ENCODE measurements at places on chromosomes 3 and 15.

- DNase-seq = no peak
These were observed 423 bp downstream of the TKT start for GRCh38 chr3:53255423-53255774.

GRCh38 chr3:181568693-181569092, 143.0 kb upstream of the SOX2 start:
- DNase-seq = no peak

GRCh38 chr15:31379042-31379441, 52.4 kb downstream of the KLF13 start:
- no peak for DNase-seq

- DNase-seq = no peak
These were observed 6.2 kb downstream of the RPL32 start for GRCh38 chr3:12835052-12835665.

GRCh38 chr15:58070801-58071418, 5.4 kb upstream of the ALDH1A2 start:
- peak; percentile 80 for DNase-seq

GRCh38 chr3:132164469-132165092, 129.8 kb upstream of the CPNE4 start:
- no peak for DNase-seq

DNA sequence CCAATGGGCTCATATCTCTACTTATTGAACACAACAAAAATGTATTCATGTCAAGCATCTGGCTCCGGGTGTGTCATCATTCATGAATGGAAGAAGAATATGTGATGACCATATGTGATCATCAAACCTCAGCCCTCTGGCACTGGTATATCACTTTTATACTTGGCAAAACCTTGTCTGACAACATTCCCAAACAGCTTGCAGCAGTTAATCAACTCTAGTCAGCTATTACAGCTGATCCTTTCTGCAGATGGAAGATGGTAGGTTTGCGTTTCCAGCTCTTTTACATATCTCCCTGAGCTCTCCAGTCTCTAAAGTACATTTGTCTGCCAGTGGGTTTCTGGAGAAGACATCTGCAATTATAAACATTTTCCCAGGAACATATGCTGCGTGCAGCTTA, 6.6 kb downstream of the PLSCR5 start:
- DNase-seq = no peak

GRCh38 chr3:180319461-180319860, 282.5 kb upstream of the TTC14 start:
- DNase-seq = no peak

- peak; percentile 70 for DNase-seq
These were observed 379.3 kb downstream of the NTRK3 start for GRCh38 chr15:87877114-87877810.

GRCh38 chr3:952906-953305, 139.9 kb upstream of the CNTN6 start:
- no peak for DNase-seq

- DNase-seq = peak; percentile 39
These were observed 75.7 kb downstream of the GMPS start for GRCh38 chr3:155946178-155946577.

GRCh38 chr3:161409069-161409468, 37.8 kb upstream of the SPTSSB start:
- peak; percentile 57 for DNase-seq

DNA sequence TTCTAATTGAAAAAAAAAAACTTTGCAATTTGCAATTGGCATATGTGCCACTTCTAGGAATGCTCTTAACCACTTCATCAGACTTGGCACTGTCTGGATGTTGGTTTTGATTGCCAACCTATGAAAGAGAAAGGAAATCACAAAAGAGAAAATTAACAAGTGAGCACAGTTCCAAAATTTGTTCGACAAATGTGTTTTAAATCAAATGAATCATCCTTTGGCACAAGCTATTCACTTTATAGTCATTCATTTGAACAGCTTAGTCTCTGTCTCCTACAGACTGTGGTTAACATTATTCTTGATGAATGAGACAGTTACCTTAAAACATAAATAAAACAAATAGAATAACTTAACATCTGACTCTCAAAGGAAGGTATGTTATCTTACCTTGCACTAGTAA, 265.0 kb downstream of the EPHA3 start:
- no peak for DNase-seq

DNA sequence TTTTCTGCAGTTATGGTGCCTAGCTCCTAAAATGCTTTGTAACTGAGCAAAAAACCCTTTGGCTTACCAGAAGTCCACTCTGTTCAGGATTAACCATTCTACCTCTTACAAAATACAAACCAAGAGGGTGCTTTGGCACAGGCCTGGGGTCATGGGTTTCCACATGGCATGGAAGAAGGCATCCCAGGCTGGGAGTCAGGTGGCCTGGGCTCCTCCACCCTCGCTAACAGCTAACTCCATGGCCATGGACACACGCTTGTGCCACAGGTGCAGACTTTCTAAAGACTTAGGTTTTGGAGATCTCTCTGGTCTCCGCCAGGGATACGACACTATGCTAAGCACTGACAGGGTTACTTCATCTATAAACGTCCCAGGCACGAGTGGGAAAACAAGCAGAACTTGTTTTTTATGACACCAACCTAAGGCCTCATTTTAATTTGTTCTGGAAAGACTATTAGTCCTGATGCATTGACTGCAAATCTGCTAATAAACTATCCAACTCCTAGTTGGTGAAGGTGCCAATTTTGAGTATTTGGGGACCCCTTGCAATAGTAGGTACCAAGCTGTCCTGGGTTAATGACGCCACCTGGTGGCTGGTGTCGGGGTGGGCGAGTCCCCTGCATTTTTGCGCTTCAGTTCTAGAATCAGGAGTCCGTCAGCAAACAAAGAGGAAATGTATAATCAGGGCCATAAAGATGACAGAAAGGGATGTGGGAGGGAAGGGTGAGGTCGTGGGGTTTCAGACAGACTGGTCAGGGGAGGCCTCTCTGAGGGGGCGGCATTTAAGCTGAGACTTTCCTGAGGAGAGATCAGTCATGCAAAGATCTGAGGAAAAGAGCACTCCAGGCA, 10.3 kb upstream of the ALDH1A3 start:
- no peak for DNase-seq

DNA sequence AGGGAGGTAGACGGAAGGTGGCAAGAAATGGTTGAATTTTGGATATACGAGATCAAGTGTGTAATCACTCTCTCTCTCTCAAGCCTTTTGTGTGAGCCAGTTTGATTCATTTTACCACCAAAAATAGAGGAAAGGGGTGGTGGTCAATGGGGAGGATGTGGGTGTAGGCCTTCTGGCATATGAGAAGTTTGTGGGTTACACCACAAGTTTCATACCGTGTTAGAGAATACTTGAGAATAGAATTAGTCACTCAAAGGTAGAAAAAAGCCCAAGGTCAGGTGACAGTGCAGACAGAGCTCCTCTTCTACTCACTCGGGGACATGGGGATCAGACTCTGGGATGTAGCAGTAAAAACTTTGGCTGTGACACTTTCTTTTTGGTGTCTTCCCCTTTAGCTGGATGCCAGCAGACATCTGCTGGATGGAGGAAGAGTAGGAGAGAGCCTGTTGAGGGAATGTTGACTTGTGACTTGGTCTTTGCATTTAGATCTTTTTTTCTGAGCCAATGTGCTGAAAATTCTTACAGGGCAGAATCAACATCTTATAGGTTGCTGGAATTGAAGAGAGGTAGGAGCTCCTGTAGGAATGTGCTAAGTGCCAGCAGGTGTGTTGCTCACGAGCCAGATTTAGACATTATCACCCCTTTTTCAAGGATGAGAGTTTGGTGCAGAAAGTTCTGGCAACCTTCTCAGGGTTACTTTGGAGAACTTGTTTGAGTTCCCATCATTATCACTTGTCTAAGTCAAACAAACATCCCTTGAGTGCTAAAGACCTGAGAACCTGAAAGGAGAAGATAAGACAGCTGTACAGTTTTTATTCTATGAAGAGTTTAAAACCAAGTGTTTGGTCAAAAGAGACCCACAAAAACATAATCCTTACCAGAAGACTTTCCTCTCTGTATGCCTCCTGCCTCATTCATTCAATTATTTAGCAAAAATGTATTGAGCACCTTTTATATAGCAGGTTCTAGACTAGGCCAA, 43.9 kb upstream of the RYK start:
- no peak for DNase-seq

- no peak for DNase-seq
These were observed 58.4 kb downstream of the SYN2 start for GRCh38 chr3:12062605-12063004.

DNA sequence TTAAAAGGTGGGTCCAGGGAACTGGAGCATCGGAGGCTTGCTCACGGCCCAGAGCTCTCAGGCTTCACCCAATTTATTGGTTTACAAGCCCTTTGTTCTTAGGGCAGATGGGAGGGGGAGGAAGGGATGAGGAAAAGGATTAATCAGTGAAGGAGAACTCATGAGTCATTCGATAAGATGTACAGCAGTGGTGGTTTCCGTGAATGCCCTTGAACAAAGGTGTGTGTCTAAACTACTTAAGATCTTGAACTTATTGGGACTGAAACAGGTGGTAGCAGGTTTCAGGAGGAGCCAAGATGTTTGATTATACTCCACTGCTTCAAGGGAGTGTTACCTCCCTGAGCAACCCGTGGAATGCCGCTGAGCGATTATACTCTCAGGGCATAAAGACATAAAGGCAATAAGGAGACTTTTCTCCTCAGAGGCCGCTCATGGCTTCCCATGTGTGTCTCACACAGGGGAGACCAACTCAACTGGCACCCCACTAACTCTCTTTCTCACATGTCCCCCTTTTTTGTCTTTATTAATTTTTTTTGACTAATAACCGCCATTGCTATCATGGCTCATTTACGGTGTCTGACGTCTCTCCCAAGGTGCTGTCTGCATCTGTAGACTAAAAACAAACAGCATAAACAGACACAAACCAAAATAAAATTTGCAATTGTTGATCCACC, 17.3 kb upstream of the SLC28A2 start:
- DNase-seq = no peak

- no peak for DNase-seq
These were observed 152.2 kb downstream of the NR2E3 start for GRCh38 chr15:71962537-71962936.

GRCh38 chr15:20659265-20659664, 117.7 kb upstream of the GOLGA6L6 start:
- DNase-seq = no peak

DNA sequence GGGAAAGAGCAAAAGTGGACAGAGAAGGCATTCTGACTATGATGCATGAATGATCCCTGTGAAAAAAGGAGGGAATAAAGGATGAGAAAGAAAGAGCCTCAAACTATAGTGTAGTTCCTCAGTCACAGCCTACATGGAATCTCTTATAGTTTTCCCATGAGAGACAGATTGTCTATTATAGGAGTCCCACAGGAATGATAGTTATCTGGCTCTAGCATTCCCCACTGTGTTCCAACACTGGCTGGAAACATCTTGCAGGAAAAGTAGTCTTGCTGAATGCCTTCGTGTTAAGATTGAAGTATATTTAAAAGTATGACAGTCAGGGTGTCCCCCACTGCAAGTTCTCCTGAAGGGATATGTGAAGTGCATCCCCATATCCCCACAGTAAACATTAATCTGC, 641.5 kb upstream of the NECTIN3 start:
- DNase-seq = no peak

- DNase-seq = no peak
These were observed 120.2 kb downstream of the ATP10A start for GRCh38 chr15:25742776-25743547.

DNA sequence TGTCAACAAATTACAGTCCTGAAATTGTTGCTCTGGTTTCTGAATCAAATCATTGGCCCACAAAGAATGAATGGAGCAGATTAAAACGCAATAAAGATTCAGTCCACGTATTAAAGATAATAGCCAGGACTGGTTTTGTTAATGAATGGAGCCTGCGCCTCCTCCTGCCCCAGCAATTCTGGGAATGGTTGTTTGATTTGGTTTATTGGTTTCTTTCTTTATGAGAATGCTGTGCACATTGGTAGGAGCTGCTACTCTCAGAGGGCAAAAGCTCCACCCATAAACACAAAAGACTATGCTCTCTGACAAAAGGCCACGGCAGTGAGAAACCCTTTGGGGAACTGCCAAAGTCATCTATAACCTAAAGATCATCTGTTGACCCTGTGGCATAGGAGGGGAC, 261.1 kb downstream of the ABHD5 start:
- no peak for DNase-seq

GRCh38 chr3:57048728-57049127, 11.7 kb upstream of the SPATA12 start:
- DNase-seq = no peak

DNA sequence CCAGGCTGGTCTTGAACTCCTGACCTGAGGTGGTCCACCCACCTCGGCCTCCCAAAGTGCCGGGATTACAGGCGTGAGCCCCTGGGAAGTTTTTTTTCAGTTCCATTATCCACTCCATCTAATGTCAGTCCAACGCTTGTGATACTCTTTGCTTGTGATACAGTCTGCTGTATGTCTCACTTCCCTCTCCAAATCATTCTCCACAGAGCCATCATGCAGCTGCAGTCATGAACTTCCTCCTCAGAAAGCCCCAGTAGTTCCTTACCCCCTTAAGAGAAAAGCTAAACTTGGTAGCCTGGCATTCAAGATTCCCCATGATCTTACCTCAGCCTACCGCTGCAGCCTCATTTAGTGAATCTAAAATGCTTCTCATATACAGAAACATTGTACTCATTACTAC, 2.3 kb downstream of the ARPC4 start:
- no peak for DNase-seq

GRCh38 chr15:28094732-28095521, 4.2 kb downstream of the OCA2 start:
- peak; percentile 18 for DNase-seq

DNA sequence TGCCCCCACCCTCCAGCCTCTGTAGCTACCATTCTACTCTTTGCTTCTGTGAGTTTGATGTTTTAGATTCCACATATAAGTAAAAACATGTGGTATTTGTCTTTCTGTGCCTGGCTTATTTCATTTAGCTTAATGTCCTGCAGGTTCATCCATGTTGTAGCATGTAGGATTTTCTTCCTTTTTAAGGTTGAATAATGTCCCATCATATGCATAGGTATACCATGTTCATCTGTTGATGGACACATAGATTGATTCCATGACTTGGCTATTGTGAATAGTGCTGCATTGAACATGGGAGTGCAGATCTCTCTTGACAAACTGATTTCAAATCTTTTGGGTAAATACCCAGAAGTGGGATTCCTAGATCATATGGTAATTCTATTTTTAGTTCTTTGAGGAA, 11.8 kb downstream of the THSD4 start:
- DNase-seq = no peak

- DNase-seq = no peak
These were observed 7.0 kb downstream of the FNDC3B start for GRCh38 chr3:172046268-172046915.

DNA sequence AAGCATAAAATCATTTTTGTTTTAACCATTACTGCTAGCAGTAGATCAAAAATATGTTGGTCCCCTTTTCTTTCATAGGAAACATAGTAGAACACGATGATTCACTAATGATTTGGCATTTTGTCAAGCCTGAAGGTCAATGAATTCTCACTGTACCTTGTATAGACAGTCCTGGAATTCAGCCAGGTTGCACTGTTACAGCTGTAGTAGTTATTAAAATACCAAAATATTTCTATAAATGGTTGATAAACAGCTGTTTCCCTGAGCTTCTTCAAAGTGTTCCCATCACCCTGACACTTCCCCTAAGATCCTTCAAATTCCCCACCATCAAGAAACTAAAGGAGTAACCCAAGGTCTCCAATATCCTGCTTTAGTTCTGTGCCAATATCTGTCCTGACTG, 200.9 kb downstream of the ATP8B4 start:
- no peak for DNase-seq

GRCh38 chr15:77023576-77024272, 28.8 kb downstream of the PSTPIP1 start:
- no peak for DNase-seq

- DNase-seq = peak; percentile 73
These were observed 13.0 kb upstream of the CSK start for GRCh38 chr15:74768771-74769342.
